ENCODE measurements at places on chromosomes 12 and 14.

GRCh38 chr14:54788701-54789100, 113.9 kb downstream of the GCH1 start:
- H3K4me1 ChIP-seq: no peaks in the 10 kb centered on the region
- H3K27ac ChIP-seq: no peak overlapping the region
- no peak overlapping the region for H3K4me3 ChIP-seq
- H3K27me3 ChIP-seq: no peaks in the 10 kb centered on the region
- DNase-seq: no peak

GRCh38 chr12:126201981-126202537, 1136.8 kb downstream of the AACS start:
- H3K27me3 ChIP-seq: no peaks in the 10 kb centered on the region
- H3K4me3 ChIP-seq: no peak overlapping the region
- H3K27ac ChIP-seq: no peak overlapping the region
- DNase-seq: no peak
- no peaks in the 10 kb centered on the region for H3K4me1 ChIP-seq

DNA sequence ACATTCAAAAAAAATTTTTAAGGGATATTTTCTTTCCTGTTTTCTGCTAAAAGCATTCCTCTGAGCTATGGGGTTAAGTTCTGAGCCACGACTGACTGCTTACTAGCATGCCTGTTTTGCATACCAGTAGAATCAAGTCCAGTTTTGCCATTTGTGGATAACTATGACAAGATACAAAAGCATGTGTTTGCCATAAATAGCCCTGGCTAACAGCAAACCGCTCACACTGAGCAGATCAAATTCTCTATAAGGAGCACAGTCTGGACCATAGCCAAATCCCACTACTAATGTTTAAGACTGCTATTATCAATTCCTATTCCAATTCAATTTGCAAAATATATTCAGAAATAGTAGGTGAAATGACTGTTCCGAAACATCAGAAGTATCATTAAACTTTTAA, 3.2 kb downstream of the CFL2 start:
- no peak overlapping the region for H3K4me3 ChIP-seq
- DNase-seq: no peak
- no peaks in the 10 kb centered on the region for H3K4me1 ChIP-seq
- H3K27me3 ChIP-seq: no peaks in the 10 kb centered on the region

DNA sequence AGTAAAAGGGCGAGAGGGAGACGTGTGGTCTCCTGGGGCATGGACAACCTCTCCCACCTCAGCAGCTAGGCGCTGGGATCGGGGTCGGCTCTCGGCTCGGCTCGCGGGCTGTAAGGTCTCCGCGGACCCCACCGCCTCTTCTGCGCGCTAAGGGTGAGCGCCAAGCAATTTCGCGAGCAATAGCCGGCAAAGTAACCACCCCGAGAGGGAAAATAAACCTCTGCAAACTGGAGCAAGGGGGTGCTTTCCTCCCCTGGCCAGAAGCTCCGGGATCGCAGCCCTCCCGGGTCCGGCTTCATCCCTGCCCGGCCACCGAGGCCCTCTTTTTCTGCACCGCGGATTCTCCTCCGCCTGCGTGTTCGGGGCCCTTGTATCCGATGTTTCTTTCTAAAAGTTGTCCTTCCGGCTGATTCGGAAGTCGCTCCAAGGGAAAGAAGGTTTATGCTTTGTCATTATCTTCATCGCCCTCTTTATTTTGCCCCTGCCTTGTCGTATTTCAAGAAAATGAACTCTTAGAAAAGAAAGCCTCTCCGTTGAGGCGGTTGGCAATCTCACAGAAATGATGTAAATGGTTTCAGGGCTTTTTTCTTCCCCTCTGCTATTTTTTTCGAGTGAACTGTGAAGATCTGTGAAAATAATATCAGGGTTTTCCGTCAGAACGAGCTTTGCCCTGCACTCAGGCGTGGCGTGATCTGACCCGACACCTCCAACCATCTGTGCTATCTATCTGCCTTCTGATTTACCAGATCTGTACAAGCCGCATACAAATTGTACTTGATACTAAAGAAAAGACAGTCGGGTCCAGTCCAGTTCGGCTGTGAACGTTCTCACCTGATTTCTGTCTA, 1.7 kb upstream of the SIX6 start:
- H3K36me3 ChIP-seq: no peaks in the 10 kb centered on the region
- H3K4me1 ChIP-seq: no peaks in the 10 kb centered on the region
- H3K27me3 ChIP-seq: peaks cover 3% of the 10 kb centered on the region
- no peak overlapping the region for H3K4me3 ChIP-seq
- DNase-seq: no peak

DNA sequence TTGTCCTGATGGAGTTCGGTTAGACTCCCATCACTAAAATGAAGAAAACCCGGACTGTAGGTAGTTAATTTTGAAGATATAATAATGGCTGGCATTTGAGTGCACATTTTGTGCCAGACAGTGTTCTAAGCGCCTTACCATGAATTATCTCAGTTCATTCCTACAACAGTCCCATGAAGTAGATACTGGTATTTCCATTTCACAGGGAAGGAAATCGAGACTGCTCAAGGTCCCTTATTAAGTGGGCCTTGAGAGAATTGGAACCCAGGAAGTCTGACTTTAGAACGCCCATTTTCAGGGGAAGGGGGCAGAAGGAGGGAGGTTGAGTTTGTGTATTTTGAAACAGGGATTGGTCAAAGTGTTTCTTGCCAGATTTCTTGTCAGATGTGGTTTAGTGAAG, 855 bp downstream of the MNAT1 start:
- peak overlapping the region; percentile 61 for H3K4me3 ChIP-seq
- no peak for DNase-seq
- peaks cover 4% of the 10 kb centered on the region for H3K4me1 ChIP-seq
- H3K27ac ChIP-seq: no peak overlapping the region

DNA sequence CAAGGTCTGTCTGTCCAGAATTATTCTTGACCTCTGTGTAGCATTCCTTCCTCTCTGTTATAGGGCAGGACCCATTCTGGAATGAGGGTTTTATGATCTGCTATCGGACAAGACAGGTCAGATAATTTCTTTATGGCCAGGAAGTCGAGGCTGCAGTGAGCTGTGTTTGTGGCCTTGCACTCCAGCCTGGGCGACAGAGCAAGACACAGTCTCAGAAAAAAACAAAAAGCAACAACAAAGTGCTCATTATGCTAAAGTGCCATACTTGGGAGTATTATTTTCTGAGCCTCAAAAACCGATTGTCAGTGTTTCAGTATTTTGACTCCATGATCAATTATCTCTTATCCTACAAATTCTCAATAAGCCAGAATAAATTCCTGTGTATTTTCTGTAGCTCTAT, 4.1 kb downstream of the CIPC start:
- H3K4me1 ChIP-seq: peaks cover 22% of the 10 kb centered on the region
- no peaks in the 10 kb centered on the region for H3K36me3 ChIP-seq
- H3K27ac ChIP-seq: no peak overlapping the region
- DNase-seq: no peak

GRCh38 chr14:61838661-61839245, 76.5 kb downstream of the SNAPC1 start:
- no peak for DNase-seq
- H3K4me3 ChIP-seq: no peak overlapping the region
- H3K27me3 ChIP-seq: no peaks in the 10 kb centered on the region
- H3K4me1 ChIP-seq: no peaks in the 10 kb centered on the region

DNA sequence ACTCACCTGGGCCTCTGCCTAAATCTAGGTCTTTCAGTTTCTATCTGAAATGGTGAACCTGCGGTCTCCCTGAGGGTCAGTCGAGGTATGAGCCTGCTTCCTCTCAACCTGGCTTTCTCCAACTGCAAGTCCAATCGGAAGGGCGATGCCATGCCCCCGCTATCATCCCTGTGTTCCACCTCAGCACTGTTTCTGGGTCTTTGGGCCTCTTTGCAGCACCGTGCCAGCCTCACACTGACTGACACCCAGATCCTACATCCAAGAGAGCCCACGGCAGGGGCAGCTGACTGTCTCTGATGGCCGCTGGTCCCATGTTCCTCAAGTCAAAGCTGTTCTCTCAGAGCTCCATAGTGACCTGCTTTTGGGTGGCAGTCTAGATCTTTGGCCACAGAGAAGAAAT, 120.7 kb downstream of the PAPOLA start:
- no peak overlapping the region for H3K27ac ChIP-seq
- H3K36me3 ChIP-seq: no peaks in the 10 kb centered on the region
- no peaks in the 10 kb centered on the region for H3K4me1 ChIP-seq
- DNase-seq: no peak

- no peaks in the 10 kb centered on the region for H3K27me3 ChIP-seq
- H3K4me3 ChIP-seq: no peak overlapping the region
- H3K36me3 ChIP-seq: no peaks in the 10 kb centered on the region
- H3K4me1 ChIP-seq: peaks cover 9% of the 10 kb centered on the region
- DNase-seq: no peak
- no peak overlapping the region for H3K27ac ChIP-seq
These were observed 280.2 kb downstream of the CACNA1C start for GRCh38 chr12:2332947-2333346.

GRCh38 chr12:13962699-13963098, 18.7 kb downstream of the GRIN2B start:
- H3K4me1 ChIP-seq: no peaks in the 10 kb centered on the region
- no peak overlapping the region for H3K27ac ChIP-seq
- no peak for DNase-seq
- H3K27me3 ChIP-seq: no peaks in the 10 kb centered on the region
- no peaks in the 10 kb centered on the region for H3K36me3 ChIP-seq

DNA sequence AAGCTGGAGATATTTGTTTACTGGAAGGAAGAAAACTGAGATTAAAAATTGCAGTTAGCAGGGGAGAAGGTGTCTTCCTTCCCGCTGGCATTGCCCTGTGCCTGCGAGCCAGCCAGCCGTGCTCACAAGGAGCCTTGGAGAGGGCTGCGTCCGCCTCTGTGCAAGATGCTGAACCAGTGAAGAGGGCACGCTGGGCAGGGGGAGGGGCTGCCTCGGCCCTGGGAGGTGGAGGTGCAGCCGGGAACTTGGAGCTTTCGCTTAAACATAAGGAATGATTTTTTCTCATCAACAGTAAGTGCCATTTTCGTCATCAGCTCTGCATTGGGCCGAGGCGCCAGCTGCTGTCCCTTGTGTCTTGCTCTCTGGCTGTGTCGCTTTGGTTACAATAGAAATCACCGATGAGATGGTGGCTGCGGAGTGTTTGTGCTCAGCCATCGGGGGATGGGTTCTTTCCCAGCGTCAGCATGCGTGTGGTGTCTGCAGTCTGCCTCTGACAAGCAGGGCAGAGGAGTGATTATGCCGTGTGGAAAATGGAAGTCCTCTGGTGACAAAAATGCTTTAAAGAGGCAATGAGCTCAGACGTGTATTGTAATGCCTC, 97.3 kb downstream of the ESR2 start:
- peak; percentile 59 for DNase-seq
- no peak overlapping the region for H3K27ac ChIP-seq
- H3K27me3 ChIP-seq: no peaks in the 10 kb centered on the region
- no peak overlapping the region for H3K4me3 ChIP-seq
- peaks cover 2% of the 10 kb centered on the region for H3K36me3 ChIP-seq

GRCh38 chr12:110284597-110284996, 3.5 kb downstream of the ATP2A2 start:
- H3K27me3 ChIP-seq: no peaks in the 10 kb centered on the region
- H3K36me3 ChIP-seq: no peaks in the 10 kb centered on the region
- DNase-seq: no peak
- peaks cover 6% of the 10 kb centered on the region for H3K4me1 ChIP-seq

DNA sequence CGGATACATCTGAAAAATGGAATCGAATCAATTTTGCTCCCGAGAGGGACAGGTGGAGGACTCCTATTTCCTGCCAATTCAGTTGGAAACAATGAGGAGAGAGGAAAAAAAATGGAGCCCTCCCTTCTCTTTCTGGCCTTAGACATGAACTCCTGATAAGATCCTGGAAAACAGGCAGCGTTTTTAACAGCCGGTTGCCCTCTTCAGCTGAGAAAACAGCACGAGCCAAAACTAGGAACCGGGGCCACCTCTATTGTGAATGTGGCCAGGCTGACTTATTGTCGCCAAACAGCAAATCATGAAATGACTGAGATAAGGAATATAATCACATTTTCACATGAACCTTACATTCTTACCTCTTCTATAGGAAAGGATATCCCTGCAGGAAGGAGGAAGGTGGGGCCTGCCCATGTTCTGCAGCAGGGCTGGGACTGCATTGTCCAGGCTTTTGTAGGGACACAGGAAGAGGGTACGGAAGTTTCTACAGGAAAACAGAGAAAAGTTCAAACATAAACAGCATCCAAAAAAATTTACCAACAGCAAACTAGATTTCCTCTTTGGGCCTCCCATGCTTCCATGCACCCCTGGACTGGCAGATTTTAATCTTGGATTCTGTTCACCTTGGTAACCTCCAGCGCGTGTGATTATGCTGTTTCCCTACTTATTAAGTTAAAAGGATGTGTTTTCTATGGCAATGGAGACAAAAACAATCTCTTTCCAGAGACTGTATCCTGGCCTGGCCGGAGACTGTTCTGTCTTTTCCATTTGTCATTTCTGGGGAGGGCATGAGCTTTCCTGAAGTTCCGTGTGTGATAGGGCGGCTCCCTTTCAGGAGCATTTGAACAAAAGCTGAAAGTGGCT, 29.0 kb upstream of the ELK3 start:
- no peaks in the 10 kb centered on the region for H3K36me3 ChIP-seq
- no peaks in the 10 kb centered on the region for H3K27me3 ChIP-seq

DNA sequence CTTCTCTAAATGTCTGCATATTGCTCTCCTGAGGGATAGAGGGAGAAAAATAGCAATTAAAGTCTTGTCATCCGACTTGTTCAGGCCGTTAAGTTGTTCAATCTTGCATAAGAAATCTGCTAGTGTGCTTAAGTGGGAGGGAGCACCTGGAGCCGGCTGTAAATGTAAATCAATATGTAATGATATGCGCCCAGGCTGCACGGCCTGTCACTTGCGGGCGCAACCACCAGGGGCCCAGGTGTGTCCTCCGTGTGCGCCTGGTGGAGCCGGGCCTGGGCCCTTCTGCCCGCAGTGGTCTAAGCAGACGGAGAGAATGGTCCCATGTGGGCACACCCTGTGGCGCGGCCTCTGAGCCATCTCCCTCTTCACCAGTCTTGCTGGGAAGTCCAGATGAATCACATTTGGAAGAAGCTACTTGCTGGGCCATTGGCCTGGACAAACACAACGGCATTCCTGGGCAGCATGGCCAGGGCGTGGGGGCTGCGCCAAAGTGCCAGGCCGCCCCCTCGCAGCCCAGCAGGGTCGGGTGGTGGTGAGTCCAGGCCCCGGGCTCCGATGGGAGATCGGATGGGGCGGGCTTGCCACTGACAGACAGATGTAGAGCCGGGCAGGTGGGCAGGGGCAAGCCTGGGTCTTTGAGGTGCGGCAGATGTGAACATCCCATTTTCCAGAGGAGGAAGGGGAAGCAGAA, 193.3 kb upstream of the C14orf180 start:
- no peaks in the 10 kb centered on the region for H3K36me3 ChIP-seq
- no peaks in the 10 kb centered on the region for H3K4me1 ChIP-seq
- peak; percentile 41 for DNase-seq
- no peak overlapping the region for H3K27ac ChIP-seq
- H3K4me3 ChIP-seq: no peak overlapping the region
- no peaks in the 10 kb centered on the region for H3K27me3 ChIP-seq
